ENCODE measurements at places on chromosomes 2 and 18.

- no peak for DNase-seq
Observed at GRCh38 chr2:133405252-133405651, 163.0 kb downstream of the NCKAP5 start.

- no peak for DNase-seq
Observed at GRCh38 chr2:43293744-43294695, 67.6 kb upstream of the ZFP36L2 start.

GRCh38 chr2:18927525-18928232 is 338.3 kb upstream of the NT5C1B start:
- DNase-seq = no peak

DNA sequence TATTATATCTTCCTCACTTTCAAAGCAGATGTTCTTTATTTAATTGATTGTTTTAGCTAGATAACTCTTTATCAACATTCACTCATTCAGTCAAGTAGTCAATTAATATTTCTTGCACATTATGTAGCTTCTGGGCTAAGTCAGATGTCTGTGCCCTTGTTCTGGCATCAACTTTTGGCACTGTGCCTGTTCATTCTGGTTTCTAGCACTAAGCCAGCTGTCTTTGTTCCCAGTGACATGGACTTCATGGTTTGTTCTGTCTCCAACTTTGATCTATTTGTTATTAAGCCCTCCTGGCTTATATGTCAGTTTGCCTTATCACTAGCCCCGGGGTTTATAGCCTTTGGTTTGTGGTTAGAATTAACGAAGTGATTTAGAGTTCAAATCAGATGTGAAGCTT is 247.9 kb upstream of the SYT4 start:
- DNase-seq = no peak

DNA sequence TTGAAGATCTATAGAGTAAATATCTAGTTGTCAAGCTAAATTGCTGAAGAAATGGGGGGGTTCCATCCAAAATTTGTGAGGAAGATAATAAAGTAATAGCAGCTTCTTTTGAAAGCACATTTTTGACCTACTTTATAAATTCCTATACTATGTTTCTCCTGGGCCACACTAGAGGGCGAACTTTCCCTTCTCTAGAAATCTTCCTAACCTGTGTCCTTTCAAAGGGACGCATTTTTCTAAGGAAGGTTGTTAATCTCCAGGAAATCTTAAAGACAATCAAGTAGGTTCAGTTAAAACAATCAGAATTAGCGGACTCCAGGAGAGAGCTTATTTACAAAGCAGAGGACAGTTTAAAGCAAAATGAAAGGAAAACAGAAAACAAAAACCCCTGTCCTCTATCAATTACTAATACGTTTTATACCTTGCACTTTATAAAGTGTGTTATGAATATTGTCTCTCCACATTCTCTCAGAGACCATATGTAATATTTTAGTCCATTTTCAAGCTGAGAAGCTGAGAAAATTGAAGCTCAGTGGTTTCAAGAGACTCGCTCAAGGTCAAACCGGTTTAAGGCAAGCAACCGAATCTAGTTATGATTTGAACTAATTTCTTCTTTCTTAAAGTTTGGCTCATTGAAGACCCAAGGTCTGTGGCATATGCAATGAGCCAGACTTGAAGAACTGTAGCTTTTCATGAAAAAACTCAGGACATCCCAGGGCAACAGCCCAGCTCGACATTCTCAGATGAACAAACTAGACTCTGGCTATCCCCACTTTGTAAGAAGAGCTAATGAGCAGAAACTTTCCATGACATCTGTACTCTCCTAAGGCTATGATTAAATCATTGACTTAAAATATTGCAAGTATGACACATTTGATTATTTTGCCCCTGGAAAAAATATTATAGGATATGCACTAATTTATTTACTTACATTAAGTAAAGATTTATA is 273.6 kb downstream of the PAX3 start:
- DNase-seq = no peak

DNA sequence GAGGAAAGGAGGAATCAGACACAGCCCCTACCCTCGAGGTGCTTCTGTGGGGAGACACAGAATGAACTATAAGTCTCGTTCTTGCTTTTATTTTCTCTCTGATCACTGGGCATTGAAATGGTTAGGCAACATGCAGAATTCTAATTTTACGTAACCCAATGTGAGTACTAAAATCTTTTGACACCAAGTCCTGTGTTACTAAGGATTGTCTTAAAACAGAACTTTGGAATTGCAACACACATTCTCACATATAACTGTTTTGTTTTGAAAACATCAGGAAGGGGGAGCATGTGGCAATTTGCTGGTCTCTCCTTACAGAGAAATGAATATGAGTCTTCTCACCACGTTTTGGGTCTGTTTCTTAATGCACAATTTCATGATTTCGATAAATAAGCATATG is 23.6 kb upstream of the SULT1C4 start:
- DNase-seq = no peak

DNA sequence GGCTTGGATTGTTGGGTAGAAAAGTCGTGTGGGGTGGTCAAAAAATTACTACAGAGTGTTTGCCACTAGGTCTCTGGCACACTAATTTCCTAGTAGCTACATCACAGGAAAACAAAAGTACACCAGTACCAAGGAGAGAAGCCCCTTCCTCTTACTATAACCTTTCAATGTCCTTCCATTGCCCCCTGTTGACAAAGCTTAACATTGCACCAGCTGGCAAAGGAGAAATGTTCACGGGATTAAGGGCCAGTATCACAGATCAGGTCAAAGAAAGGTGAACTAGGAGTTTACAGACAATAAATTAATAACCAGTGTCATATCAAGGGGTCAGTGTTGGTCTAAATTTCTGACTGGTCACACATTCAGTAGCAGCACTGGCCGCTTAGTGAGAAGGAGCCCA is 1139.6 kb upstream of the FAM98A start:
- DNase-seq = no peak

GRCh38 chr18:76264198-76264875 is 230.7 kb downstream of the ZNF516 start:
- DNase-seq = no peak

DNA sequence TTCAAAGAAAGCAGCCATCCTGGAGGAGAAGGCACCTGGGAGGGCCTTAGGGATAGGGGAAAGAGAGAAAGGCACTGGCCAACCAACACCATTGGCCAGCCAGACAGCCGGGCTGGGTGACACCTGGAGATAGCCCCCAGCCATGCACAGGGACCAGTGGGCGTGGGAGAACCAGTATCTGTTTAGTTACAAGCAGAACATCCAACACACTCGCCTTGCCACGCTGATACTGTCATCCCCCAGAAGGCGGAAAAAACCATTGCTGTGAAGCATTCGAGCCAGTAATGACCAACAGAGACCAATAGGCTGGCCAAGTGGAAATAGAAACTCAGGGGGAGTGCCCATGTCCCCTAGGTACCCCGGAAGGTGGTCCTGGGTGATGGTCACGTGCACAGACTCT is 15.5 kb downstream of the ASPRV1 start:
- no peak for DNase-seq

GRCh38 chr2:160221391-160222276 is 21.6 kb upstream of the ITGB6 start:
- DNase-seq = peak; percentile 46

GRCh38 chr18:10465174-10465939 is 10.9 kb downstream of the APCDD1 start:
- DNase-seq = no peak

- DNase-seq = no peak
Observed at GRCh38 chr2:178119179-178119922, 7.1 kb downstream of the RBM45 start.

DNA sequence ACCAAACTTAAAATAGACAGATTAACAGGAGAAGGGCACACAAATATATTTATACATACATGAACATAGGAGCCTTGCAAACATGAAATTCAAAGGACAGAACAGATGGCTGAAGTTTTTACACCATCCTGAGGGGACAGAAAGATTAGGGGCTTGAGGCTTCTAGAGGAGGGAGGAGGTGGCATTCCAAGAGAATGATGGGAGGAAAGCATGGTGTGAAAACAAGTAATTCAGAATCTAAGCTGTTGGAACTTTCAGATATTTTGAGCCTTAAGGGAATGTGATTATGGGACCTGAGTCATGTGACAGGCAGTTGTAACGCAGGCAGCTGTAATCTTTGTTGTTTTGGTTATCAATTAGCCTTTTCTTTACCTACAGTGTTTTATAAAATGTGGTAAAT is 225.2 kb upstream of the SPOPL start:
- DNase-seq = no peak

GRCh38 chr2:50995610-50996009 is 36.3 kb downstream of the NRXN1 start:
- no peak for DNase-seq

DNA sequence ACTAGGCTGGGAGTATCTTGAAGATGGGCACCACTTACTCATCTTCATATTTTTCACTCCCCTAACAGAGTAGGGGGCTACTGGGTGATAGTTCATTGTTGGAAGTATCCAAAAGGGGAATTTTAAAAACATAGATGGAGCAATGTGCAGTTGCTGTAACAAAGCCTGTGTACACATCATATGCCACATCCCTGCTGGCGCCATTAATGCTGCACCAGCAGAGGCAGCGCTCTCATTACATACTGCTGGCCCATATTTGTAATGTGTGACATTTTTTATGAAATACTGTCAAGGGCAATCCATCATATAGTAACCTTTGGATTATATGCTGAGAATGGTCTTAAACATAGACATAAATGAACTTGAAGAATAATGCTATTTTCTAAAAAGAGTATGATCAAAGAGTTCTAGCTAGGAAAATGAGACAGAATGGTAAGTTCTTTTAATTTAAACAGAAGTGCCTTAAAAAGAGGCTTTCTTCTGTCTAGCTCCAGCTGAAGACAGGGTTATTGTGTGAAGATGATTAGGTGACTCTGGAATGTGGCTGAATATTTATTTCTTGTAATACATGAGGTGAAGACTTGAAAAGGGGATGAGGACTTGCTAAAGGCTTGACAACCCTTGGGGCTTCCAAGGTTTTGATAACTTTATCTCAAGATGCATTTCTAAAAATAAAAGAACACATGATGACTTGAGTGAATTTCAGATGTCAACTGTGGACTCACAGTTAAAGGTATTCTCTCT is 2.4 kb upstream of the TMEM178A start:
- DNase-seq = no peak

DNA sequence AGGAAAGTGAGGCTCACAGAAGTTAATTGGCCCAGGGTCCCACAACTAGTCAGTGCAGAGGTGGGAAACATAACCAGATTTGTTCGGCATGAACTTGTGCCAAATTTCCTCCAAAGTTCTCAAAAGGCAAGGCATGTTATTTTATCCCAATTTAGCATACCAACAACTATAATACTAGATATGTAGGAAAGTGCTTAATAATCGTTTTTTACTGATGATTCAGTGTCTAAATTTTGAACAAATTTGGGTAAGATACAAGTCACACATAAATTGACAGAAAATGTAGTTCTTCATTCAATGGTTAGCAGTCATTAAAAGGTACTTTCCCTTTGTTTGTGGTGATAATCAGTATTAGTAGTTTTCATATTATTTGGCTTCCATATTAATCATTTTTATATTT is 38.5 kb upstream of the CYBRD1 start:
- no peak for DNase-seq

GRCh38 chr18:35386600-35387100 is 9.5 kb upstream of the ZNF396 start:
- DNase-seq = peak; percentile 43

DNA sequence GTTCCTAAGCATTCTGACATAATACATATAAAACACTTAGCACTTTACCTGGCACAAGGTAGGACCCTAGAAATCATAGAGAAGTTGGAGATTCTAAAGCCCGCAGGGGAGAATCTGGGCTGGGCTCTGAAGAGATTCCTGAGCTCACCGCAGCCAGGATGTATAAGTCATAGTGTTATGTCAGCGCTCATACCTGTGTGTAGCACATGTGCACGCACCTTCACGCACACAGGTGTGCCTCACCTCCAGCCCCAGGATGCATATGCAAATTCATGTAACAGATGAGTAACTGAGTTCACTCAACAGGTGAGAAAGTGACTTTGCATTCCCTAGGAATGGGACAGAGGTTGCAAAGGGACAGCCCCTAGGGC is 7.9 kb upstream of the SDC1 start:
- DNase-seq = no peak

GRCh38 chr2:9373476-9373875 is 49.9 kb downstream of the ITGB1BP1 start:
- no peak for DNase-seq

DNA sequence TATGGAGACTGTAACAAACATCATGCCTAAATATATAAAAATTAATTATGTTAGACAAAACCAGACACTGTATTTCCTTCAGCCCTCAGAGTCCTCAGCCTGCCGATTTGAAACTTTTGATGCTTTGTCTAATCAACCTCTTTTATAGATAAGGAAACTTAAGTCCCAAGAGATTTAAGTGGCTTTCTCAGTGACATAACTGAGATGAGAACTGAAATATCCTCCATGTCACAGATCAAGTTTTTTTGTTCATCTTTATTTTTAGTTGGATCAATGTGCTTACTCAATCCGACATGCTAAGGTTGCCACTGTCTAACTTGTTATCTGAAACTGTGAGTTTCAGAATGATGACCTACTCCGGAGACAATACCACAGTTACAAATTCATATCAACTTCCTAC is 72.3 kb downstream of the BARD1 start:
- DNase-seq = no peak

DNA sequence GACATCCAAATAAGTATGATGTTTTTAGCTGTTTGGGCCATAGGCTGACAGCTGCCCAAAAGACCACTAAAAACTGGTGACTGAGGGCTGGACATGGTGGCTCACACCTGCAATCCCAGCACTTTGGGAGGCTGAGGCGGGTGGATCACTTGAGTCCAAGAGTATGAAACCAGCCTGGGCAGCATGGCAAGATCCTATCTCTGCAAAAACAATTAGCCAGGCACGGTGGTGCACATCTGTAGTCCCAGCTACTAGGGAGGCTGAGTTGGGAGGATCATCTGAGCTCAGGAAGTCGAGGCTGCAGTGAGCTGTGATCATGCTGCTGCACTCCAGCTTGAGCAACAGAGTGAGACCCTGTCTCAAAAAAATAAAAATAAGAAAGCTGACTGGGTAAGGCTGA is 511.5 kb upstream of the RAB6C start:
- no peak for DNase-seq

DNA sequence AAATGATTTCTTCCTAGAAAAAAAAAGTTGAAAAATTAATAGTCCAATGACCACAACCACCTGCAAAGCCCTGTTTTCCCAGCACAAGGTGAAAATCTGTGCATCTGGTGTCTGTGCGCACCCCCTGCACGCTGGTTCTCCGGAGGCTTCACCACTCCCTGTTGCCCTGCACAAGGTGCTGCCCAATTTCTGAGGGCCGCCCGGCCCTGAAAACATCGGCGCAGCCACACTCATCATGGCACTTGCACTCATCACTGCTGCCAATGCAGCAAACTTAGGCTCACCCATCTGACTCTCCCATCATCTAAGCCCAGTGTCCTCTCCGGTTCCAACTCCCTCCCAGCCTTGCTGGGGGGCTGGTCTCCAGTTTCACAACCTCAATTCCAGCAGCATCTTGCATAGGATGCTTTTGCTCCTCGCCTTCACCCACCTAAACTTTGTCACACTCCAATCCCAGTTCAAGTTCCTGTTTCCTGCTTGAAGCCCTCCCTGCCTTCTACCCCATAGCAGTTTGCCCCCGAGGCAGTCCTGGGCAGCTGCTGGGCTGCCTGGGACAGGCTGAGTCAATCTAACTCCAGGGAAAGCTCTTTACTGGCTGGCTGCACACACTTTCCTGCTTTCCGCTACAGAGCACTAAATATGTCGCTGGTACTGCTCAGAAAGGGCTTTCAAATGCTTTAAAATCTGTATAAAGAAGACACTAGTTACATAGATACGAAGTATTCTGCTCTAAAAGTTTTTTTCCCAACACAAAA is 522.5 kb upstream of the ID2 start:
- no peak for DNase-seq

All from liver (tissue), 10 donors.